ENCODE measurements at places on chromosomes 7 and 10.
A peak's percentile ranks its signal among the peaks of the same experiment; 100 is the strongest.

DNA sequence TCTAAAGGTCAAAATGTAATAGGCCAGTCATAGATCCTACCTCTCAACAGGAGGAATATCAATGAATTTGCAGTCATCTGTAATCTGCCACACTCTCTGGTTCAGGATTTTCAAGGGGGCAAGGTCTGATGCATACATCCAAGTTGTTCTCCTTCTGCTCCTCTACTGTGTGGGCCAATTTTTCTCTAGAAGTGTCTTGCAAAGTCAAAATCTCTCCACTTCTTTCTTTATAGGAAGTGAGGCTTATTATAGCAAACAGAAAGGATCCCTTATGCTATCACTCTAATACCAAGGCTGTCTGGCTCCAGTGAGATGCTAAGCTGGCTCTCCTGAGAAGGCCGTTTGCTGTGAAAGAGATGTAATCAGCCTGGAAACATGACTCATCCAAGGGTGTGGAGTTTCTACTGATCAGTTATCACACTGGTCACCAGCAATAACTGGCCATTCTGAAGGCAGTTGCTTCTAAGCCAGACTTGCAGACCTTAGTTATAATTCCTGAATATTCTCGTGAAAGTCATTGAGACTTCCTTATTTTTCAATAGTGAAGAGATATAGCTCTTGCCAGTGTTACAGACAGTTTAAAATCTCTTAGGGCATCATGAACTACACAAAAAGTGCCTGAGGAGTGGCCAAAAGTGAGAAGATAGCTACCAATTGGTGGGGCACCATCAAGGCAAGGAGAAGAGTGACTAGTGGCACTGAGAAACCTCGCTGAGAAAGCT is 43.2 kb upstream of the LRGUK start:
- DNase-seq = no peak

DNA sequence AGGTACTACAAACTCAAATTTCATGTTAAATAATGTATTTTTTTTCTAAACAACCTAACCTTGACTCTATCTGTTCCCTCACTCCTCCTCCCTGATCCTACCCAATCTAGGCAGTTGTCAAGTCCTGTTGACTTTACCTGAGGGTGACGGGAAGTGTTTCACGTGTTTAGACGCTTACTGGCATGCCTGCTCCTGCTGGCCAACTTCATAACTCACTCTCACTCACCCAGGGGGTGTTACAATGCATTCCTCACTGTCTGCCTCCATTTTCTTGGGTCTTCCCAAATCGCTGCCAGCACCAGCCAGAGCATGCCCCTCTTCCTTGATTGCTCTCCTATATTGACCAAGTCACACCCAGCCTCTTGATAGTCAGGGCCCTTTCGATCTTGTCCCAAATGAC is 28.3 kb downstream of the CRCP start:
- no peak for DNase-seq

GRCh38 chr10:80894311-80894791 is 356.6 kb downstream of the SH2D4B start:
- DNase-seq = peak; percentile 57

GRCh38 chr7:50650057-50650664 is 85.0 kb upstream of the DDC start:
- no peak for DNase-seq

- no peak for DNase-seq
Observed at GRCh38 chr10:43099928-43100327, 23.1 kb downstream of the RET start.

DNA sequence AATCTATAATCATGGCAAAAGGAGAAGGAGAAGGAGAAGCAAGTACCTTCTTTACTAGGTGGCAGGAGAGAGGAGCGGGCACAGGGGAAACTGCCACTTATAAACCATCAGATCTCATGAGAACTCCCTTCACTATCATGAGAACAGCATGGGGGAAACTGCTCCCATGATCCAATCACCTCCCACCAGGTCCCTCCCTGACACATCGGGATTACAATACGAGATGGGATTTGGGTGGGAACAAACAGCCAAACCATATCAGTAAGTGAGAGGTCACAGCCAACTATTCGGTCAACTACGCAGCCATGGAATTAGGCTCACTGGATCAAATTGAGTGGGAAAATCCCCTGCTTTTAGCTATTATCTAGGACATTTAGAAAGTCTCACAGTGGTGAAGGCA is 54.2 kb upstream of the STEAP1B start:
- no peak for DNase-seq

- DNase-seq = no peak
Observed at GRCh38 chr7:91021956-91022355, 242.3 kb upstream of the FZD1 start.

GRCh38 chr10:120983721-120984120 is 132.6 kb downstream of the WDR11 start:
- no peak for DNase-seq

DNA sequence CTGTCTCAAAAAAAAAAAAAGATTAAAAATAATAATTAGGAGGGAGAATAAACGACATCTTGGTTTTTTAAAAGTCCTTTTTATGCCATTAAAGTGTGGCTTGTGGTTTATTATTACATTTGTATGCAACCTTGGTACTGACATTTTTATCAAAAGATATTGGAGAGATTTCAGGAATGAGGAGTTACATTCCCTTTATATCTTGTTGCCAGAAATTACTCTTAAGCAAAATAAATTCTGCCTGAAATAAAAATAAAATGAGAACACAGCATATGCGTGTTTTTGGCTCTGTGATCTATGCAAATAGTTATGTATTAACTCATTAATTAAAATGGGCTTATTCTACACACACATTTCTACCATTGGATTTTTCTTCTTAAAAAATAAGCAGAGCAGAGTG is 202.4 kb downstream of the BICC1 start:
- no peak for DNase-seq

DNA sequence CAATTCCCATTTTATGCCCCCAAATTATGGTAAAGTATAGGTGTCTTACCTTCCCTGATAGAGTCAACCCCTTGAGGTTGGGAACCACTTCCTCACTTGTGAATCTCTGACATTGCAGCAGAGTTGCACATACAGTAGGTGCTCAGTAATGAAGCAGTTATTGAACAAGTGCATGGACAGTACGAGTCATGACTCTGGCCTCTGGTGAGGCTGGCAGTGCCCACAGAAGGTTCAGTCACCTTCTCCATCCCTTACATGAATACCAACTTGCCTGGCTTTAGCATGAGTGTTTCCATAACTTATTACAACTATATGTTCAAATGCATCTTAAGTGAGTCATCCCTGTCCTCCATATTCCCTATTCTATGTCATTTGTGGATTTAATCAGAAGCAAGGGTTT is 340.0 kb downstream of the ELMO1 start:
- DNase-seq = no peak

GRCh38 chr7:84200859-84201258 is 6.3 kb upstream of the SEMA3A start:
- no peak for DNase-seq
